Activated CD4-positive, alpha-beta T cell treated with anti-CD3 and anti-CD28 coated beads, Interleukin-2, amount 10 ng/mL, durations not matched to agents 7 days and 5 days (primary cell): ENCODE measurements at places on chromosomes 5 and 9. TPM values are rescaled to one million over a fixed set of nuclear protein-coding genes. Genes with fewer than 3 reads are reported as not detected.

The OR1N2 gene
- total RNA-seq = not detected

The SLC36A1 gene
- 5.8 TPM for total RNA-seq

The ZNF169 gene
- total RNA-seq = 10.2 TPM

The FOXD4L3 gene
- total RNA-seq = not detected

The TPM2 gene
- 13.1 TPM for total RNA-seq

DNA sequence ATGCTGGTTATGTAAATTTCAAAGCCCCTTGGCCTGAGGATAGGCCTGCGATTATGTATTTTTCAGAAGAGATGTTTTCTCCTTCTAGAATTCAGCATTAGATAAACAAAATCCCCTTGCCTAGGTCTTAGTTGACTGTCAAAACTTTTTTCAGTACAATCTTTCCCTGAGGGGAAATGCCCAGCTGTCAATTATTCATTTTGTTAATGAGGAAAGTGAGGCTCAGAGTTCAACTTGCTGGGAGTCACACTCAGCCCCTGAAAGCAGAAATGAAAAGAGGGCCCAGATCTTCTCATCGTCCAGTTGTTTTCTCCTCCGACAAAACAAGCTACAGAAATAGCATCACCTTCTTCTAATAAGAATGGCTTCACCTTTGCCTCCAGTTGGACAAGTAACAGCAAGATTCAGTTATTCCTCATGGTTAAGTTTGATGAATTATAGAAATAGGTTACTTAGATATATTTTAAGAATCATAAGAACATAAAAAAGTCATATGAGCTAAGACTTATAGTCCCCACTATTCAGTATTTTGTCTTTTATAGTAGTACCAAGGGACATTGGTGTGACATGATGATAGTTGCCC is 627.1 kb upstream of the WWC1 start:
- no peak overlapping the region for H3K27ac ChIP-seq
- no peak for DNase-seq
- H3K4me1 ChIP-seq = no peaks in the 10 kb centered on the region
- no peaks in the 10 kb centered on the region for H3K36me3 ChIP-seq
- no peaks in the 10 kb centered on the region for H3K27me3 ChIP-seq

DNA sequence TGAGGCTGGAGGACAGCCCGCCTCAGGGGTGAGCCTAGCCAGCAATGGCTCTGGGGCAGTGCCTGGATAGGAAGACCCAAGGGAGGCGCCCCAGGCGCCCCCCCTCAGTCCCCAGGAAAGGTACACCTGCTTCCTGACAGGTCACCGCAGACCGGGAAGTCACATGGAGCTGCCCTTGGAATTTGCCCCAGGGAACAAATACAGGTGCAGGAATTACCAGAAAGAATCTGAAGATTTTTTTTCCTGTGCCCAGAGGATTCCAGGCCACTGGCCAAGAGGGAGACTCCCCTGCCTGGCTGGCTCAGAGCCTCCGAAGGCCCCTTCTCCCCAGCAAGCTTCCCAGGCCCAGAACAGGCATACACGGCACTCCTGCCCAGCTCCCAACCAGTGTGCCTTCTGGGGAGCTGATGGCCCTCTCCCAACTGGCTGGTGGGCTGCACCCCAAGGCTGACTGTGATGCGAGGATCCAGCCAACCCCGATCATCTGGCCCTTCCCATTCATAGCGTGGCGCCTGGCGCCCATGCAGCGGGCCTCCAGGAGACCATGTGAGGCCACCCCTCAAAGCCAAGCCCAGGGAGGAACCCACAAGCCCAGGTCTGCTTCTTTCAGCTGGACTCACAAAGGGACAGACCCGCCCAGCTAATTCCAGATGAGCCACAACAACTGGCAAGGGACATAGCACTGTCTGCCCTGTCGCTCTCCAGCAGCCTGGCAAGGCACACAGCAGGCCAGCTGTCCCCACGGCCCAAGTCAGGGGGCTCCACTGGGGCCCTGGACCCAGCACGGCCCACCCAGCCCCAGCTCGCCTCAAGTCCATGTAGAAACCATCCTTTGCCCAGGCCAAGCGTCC is 2.3 kb downstream of the TPRN start:
- DNase-seq = no peak
- H3K27ac ChIP-seq = no peak overlapping the region
- H3K4me3 ChIP-seq = peak overlapping the region; percentile 44
- H3K27me3 ChIP-seq = no peaks in the 10 kb centered on the region

DNA sequence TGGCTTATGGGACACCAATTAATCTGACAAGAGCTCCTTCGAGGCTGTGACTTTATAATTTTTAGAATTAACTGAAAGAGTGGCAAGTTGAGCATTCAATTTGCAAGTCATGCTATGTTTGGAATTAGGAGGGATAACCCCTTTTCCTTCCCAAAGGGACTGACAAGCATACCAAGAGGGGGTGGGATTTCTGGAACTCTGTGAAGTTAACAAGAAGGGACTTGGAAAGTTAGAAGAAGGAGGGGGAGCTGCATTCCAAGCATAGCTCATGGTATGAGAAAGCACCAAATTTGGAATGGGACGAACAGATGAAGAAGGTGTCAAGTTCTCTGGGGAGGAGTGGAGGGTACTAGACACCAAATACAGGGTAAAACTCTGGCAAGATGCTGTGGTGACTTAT is 8.9 kb upstream of the PALM2AKAP2 start:
- H3K27me3 ChIP-seq = peaks cover 33% of the 10 kb centered on the region
- no peak overlapping the region for H3K27ac ChIP-seq
- no peak for DNase-seq
- H3K4me1 ChIP-seq = no peaks in the 10 kb centered on the region
- no peaks in the 10 kb centered on the region for H3K36me3 ChIP-seq

DNA sequence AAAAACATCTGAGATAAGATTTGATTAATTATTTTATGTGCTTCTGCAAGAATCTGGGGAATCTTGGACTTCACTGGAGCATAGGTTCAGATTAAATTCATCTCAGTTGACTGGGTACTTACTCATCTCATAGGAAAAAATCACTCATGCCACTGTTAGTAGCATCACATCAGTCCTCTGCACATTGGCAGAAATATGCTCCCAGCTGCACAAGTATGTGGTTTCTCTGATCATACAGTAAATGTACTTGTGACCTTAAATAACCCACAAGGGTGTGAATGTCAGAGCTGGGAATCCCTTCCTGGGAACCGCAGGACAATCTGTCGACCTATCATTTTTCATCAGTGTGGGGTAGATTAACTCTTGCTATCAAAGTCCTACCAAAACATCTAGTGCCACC is 203.7 kb upstream of the SLC24A2 start:
- peaks cover 10% of the 10 kb centered on the region for H3K36me3 ChIP-seq
- no peak overlapping the region for H3K4me3 ChIP-seq
- no peak for DNase-seq
- no peak overlapping the region for H3K27ac ChIP-seq

DNA sequence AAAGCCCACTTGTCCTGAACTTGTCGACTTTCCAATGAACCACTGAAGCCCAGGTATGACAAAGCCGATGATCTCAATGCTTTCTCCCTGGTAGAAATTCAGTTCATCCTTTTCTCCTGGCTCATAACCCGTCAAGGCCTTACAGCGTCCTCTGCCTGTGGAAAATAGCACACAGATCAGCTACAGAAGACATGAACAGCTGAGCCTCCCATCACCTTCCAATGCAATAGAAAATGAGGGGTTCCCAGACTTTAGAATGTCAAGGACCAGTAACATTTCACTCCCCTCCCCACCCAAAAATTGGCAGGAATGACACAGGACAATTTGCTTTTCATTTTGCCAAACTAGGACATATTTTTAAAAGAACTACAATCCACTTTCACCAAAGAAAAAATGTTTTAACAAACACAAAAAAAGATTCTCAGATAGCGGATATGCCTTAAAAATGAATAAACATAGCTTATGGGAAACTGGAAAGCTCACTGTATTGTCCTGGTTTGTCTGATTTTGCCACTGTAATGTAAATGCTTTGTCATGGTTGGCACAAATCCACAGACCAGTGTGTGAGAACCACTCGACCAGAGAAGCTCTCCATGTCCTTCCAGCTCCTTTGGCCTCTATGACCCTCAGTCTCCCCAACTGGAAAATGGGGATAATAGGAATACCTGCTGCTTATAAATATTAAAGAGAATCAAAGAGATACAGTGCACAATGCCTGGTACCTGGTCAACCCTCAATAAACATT is 24.4 kb downstream of the SH3TC2 start:
- H3K4me1 ChIP-seq = peaks cover 27% of the 10 kb centered on the region
- H3K4me3 ChIP-seq = no peak overlapping the region
- DNase-seq = no peak
- H3K27ac ChIP-seq = no peak overlapping the region
- no peaks in the 10 kb centered on the region for H3K27me3 ChIP-seq

DNA sequence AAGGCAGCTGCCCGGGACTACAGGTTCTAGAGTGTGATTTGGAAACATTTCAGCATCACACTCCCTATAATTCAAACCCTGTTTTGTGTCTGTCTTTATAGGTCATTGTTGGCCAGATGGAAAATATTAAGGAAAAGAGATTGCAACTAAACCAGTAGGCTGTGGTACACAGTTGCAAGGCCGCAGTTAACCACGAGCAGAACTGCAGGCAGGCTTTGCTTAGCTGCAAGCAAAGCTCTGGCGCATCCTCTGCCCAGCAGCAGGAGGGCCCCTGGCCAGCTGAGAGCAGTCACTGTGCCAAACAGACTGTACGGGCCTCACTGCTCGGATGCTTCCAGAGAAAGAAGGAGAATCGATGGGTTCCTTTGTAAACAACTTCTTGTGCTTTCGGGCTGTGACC is 204.5 kb downstream of the DENND1A start:
- H3K4me1 ChIP-seq = no peaks in the 10 kb centered on the region
- no peak overlapping the region for H3K27ac ChIP-seq
- peaks cover 21% of the 10 kb centered on the region for H3K36me3 ChIP-seq
- H3K4me3 ChIP-seq = no peak overlapping the region

DNA sequence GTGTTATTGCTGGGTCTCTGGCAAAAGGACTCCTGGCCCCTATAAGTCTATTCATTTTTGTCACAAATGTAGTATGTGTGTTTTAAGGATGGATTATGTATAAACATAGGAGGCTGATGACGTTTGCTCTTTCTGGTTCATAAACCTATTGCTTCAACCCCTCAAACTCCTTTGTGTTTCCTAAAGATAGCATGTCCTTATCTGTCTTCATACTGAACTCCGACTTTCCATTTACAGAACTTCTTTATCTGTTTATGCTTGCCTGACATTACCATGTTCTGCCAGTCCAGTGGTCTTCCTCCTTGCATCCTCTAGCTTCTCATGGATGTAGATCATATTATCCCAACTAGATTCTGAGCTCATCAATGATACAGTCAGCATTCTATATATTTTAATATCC is 46.1 kb downstream of the ARHGEF28 start:
- no peak for DNase-seq
- H3K27ac ChIP-seq = no peak overlapping the region
- peaks cover 11% of the 10 kb centered on the region for H3K27me3 ChIP-seq
- no peaks in the 10 kb centered on the region for H3K36me3 ChIP-seq

GRCh38 chr9:37839496-37840461 is 39.2 kb downstream of the DCAF10 start:
- H3K4me3 ChIP-seq = no peak overlapping the region
- no peak overlapping the region for H3K27ac ChIP-seq
- no peak for DNase-seq
- H3K4me1 ChIP-seq = peaks cover 7% of the 10 kb centered on the region
- H3K36me3 ChIP-seq = peaks cover 10% of the 10 kb centered on the region
- no peaks in the 10 kb centered on the region for H3K27me3 ChIP-seq

DNA sequence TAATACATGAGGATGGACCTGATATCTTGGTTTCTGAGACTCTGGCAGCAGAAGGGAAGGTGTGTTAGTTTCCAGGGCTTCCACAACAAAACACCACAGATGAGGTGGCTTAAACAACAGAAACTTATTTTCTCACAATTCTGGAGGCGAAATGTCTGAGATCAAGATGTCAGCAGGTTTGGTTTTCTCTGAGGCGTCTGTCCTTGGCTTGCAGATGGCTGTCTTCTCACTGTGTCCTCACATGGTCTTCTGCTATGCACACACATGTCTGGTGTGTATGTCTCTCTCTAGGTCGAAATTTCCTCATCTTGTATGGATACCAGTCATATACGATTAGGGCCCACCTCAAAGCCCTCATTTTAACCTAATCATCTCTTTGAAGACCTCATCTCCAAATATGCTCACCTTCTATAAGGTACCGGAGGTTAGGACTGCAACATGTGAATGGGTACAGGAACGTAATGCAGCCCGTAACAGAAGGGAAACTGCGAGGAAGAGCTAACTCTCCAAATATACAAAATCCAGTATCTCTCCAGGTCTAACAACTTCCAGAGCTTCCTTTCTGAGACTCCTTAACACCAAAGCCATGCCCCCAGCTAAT is 139.8 kb upstream of the SMARCA2 start:
- H3K36me3 ChIP-seq = no peaks in the 10 kb centered on the region
- no peak overlapping the region for H3K27ac ChIP-seq
